ENCODE measurements at places on chromosomes 7 and 10.

DNA sequence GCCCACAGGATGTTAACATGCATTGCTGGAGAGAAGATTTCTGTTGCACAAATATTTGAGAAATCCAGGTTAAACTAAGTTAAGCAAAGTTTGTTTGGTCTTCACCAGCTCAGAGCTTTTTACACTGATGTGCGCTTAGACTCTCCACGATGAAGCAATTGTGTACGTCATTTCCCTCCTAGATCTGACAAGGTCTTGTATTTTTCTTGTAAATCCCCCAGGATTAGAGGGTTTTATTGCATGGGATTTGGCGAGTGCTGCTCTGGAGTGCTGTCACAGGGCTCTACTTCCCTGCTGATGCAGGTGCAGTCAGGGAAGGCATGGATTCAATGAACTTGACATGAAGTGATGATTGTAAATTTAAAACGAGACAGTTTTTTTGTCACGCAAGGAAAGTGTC lies 173.3 kb downstream of the PDE1C start:
- DNase-seq: no peak

GRCh38 chr7:163971-164881 lies 28.1 kb upstream of the FAM20C start:
- no peak for DNase-seq

DNA sequence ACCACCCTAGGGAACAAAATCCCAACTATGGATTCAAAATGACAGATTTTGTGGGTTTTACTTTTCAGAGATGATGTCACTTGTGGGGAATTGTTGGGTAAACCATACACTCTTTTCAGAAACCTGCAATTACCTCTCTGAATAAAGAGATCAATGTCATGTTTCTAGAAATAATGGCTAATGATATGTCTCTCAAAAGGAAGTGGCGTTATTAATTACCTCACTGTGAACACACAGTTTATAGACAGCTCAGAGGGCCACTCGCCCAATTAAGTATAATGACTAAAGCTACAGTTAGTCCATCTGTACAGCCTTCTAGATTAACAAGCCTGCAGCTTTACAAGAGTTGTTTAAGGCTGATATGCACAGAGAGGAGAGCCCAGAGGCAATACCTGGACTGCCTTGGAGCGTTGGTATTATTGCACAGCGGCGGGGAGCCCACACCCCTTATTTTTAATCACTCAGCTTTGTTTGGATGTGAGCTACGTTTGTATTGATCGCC lies 79.5 kb downstream of the RAB11FIP2 start:
- no peak for DNase-seq

DNA sequence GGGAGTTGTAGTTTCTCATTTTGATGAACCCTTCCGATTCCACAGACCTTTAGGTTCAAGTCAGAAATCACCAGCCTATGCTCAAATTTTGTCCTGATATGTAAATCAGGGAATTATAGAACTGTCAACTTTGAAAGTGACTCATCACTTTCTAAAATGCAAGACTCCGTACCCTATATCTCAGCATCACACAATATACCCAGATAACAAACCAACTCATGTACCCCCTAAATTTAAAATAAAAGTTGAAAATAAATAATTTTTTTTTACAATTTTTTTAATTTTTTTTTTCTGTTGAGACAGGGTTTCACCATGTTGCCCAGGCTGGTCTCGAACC lies 393 bp upstream of the ARHGAP19 start:
- no peak for DNase-seq

DNA sequence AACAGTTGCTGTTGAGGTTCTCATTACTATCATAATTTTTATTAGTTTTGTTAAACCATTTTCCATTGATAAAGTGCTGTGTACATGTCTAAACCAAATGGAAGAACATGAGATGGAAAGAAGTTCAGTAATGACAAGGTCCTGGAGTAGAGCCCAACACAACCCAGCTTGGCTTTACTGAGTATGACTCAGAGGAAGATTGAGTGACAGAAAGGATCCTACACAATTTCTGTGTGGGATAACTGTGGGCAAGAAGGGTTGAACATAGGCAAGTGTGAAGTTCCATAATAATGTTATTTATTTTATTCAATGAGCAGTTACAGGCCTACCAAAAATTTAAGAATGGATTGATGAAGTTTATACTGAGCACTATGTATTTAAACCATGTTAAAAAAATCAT lies 15.9 kb downstream of the PRKG1 start:
- DNase-seq: no peak

- no peak for DNase-seq
These were observed 15.9 kb downstream of the TDRD1 start for GRCh38 chr10:114195079-114195478.

GRCh38 chr7:46776790-46777189 lies 805.1 kb downstream of the TNS3 start:
- DNase-seq: no peak

DNA sequence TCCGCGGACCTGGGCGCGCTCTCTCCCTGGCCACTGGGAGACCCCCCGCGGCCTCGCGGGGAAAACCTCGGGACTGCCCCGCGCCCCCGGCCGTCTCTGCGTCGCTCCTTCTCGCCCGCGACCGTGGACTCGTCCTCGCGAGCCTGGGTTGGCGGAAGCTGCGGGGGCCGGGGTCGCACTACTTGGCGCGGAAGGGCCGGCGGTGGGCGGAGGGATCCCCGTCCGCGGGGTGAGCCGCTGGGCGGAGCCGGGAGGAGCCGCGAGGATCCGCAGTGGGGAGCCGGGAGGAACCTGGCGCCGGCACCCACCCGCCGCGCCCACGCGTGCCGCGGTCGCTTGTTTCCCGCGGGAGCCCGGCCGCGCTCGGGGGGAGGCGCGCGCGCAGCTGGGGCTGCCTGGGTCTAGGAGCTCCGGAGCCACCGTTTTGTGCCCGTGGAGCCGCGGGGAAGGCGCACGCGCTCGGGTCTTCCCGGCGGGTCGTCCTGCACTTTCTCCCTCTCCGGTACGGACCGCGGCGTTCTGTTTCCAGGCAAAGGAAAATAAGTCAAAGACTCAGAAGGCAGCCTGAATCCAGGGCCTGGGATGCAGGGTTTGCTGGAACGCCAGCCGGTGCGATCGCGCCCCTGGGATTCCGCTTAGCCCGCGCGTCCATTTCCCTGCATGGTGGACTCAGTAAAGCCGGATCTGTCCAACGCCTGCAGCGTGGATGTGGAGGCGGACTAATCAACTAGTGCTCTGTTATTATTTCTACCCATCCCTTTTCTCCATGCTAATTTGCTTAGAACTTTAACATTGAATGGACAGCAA lies 28.7 kb upstream of the KMT2C start:
- no peak for DNase-seq

DNA sequence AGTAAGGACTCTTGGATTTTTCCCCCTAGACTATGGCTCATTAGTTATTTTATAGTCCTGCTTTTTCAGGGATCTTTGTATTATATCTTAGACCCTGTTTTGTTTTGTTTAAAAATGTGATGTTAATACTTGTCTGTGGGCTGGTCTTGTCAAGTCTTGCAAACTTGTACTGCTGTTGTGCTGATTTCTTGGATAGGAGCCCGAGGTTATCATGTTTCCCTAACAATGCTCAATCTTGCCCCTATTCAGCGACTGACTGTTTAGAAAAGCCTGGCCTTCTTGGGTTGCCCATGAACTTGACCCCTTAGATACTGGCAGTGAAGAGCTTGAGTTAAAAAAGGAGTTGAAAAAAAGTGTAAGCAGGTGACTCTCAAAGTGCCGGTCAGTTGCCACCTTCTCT lies 115.7 kb downstream of the KIAA1217 start:
- no peak for DNase-seq

DNA sequence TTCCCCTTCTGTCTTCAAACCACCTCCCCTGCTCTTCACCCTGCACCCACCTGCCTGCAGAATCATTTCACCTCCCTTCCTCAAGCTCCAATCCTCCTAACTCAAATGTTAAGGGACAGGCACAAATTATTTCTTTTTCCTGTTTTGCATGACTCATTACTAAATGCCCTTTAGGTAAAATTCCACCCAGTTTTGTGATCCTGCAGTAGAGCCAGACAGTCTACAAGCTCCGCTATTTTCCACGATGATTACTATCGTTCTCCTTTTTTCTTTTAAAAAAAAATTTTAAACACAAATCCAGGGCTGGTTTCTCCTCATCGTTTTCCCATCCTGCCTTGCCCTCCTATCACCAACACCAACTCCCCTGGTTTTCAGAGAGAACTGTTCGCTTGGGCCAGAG lies 186.8 kb upstream of the YAE1 start:
- DNase-seq: no peak

- DNase-seq: peak; percentile 95
These were observed at the start of gene BUB3 for GRCh38 chr10:123154092-123154710. TSS of gene BUB3 (plus strand) at chr10:123154402. CDS start at chr10:123154918, 516 bp downstream.

DNA sequence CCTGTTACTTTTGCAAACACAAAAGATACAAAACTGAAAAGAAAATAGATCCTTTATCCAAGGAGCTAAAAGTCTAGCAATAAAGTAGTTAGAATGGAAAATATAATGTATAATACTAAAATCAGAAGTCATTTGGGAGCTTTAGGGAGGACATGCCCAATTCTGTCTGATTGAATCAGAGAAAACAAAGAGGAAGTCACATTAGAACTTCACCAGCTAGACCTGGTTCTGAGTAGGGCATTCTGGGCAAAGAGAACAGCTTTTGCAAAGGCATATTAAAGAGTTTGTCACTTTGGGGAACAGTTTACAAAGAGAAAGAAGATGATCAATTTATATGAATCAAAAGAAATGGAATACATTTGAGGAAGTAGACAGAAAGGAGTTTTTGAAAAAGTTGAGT lies 107.0 kb upstream of the PRSS1 start:
- no peak for DNase-seq

GRCh38 chr10:13709931-13710650 lies 123.3 kb downstream of the PRPF18 start:
- DNase-seq: no peak

DNA sequence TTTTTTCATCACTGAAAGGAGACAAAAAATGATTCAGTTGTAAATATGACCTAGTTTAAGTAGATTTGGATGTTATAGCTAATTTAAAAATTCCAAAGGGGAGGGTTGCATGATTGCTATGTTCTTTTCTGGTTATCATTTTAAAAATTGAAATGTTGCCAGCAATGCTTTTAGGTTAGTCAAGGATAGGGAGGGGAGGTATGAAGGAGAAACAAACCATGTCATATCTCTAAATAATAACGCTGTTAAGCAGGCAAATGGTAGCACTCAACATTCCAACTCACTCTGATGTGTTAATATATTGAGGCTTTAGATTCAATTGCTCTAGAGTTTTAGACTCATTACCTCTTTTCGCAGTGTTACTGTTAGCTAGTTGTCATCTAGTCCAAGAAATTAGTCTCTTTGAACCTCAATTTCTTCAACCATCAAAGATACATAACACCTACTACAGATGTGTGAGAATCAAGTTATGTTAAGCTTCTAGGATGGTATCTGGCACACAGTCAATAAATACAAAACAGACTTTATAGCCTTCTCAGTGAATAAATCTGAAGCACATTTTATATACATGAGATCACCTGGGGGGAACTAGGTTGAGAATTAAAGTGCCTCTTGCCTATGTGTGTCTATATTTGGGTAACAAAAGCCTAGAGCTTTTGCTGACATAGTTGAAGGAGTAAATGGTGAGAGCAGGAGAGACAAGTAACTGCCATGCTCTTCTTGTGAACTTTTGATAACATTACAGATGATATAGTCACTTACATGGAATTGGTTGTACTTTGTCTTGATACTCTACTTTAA lies 124.9 kb downstream of the CSTF2T start:
- DNase-seq: no peak

GRCh38 chr10:92356041-92356440 lies 65.1 kb downstream of the MARCHF5 start:
- no peak for DNase-seq

GRCh38 chr10:92839191-92840085 lies 8.9 kb upstream of the EXOC6 start:
- DNase-seq: no peak

DNA sequence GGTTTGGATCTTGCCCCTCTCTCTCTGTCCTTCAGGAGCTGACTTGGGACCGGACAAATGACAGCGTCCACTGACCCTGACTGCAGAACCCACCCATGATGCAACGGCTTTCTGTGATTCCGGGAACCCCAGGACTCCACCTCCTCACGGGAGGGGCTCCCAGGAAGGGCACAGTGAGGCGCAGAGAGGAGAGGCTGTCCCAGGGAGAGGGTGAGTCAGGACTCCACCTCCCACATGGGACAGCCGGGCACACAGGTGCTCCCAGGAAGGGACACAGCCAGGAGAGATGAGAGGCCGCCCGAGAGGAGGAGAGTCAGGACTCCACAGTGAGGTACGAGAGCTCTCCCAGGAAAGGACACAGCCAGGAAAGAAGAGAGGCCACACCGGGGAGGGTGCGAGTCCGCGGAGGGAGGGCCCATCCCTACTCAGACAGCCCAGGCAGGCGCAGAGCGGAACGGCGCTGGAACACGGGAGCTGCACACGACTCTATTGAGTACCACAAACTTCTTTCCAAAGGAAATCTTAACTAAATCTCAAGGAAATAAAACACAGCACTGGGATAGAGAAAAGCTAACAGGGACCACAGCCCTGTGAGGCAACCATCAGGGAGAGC lies 162.5 kb downstream of the MAD1L1 start:
- no peak for DNase-seq

DNA sequence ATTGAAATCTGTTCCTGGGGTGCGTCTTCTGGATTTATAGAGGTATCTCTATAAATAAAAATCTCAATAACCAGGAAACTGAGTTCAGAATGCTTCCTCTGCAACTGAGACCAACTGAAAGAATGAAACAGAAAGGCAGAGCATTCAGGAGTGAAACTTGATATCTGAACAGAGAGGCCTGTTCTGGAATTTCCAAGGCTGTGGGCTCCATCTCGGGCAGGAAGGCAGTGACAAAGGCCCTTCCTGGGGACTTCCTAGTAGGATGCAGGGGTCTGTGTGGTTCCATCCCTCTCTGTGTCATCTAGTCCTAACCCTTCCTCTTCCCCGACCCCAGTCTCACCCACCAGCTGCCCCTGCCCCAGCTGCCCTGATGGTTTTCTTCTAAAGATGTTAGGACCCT lies 52.0 kb downstream of the JCAD start:
- DNase-seq: no peak

GRCh38 chr7:95045236-95045923 lies 138.0 kb downstream of the PPP1R9A start:
- DNase-seq: no peak

- DNase-seq: no peak
These were observed 95.3 kb upstream of the AOAH start for GRCh38 chr7:36819639-36820038.

GRCh38 chr7:22093001-22093400 lies 147.3 kb upstream of the CDCA7L start:
- no peak for DNase-seq
